ENCODE measurements at places on chromosomes 1 and 21. TPM values are rescaled to one million over a fixed set of nuclear protein-coding genes. Genes with fewer than 3 reads are reported as not detected.
A peak's percentile ranks its signal among the peaks of the same experiment; 100 is the strongest.

- peak; percentile 100 for DNase-seq
Observed at GRCh38 chr1:171141688-171142415, 43.2 kb upstream of the FMO2 start.

DNA sequence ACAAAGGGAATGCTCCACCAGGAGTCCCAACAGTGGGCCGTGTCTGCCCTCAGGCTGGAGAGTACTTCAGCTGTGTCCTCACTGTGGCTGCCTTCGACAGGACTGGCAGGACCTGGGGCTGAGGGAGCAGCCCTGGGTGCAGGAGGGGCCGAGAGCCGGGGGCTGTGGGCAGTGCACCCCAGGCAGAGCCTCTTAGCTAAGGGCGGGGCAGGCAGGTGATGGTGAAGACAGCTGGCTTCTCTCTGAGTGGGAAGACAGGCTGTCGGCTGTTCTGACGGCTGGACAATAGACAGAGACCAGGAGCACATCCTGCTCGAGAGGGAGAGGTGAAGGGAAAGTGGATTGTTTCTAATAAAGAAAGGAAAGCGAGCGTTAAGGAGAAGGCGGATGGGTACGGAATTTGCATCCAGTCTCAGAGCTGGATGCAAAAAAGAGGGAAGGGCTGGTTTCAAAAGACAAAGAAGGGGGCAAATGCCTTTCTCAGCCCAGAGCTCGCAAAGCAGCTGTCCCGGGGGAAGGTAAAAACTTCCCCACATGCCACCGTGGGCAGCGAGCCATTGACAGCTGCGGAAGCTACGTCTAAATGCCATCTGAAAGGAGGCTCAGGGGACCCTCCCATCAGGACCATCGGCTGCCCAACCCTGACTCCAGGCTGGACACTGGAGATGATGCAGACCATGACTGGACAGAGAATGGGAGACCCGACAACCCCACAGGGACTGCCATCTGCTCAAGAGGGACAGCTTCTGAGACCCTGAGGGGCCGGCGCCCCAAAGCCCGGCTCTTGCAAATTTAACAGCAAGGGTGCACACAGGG, 92.0 kb downstream of the STUM start:
- DNase-seq = no peak

GRCh38 chr1:38758820-38759219, 100.8 kb downstream of the RRAGC start:
- no peak for DNase-seq

- DNase-seq = no peak
Observed at GRCh38 chr1:19772053-19772452, 27.7 kb downstream of the TMCO4 start.

GRCh38 chr1:54018635-54019034, 649 bp upstream of the LDLRAD1 start:
- no peak for DNase-seq

- DNase-seq = no peak
Observed at GRCh38 chr1:221418346-221418745, 323.5 kb downstream of the DUSP10 start.

GRCh38 chr1:2151252-2151651, 43.3 kb downstream of the FAAP20 start:
- DNase-seq = peak; percentile 22

DNA sequence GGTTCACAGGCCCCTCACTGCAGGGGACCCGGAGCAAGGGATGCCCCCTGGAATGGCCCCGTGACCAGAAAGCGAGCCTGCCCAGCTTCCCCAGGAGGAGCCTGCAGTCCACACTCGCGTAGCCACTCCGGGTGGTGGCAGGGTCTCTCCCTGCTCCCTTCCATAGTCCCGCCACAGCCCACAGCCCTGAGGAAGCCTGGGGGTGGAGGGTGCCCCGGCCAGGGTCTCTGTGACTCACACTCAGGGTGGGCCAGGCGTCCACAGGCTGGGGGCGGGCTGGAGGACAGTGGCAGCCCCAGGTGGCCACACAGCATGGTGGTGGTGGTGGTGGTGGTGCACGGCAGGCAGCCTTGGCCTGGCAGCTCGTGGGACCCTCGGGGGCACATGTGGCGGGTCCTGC, 15.6 kb downstream of the YBEY start:
- DNase-seq = no peak

DNA sequence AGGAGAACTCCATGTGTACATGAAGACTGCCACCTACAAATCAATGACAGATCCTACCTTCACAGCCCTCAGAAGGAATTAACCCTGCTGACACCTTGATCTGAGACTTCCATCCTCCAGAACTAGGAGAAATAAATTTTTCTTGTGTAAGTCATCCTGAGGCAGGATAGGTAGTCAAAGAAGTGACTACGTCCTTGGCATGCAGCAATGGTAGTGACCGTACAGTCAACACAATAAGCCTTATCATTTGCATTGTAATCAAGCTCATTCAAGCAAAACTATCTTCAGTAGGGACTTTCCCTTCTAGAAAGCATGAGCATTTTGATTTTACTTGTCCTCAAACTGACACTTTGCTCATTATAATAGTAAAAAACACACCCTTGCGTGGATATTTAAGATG, 64.0 kb upstream of the KCNK1 start:
- no peak for DNase-seq

GRCh38 chr1:171252482-171252881, 4.2 kb downstream of the FMO1 start:
- no peak for DNase-seq

DNA sequence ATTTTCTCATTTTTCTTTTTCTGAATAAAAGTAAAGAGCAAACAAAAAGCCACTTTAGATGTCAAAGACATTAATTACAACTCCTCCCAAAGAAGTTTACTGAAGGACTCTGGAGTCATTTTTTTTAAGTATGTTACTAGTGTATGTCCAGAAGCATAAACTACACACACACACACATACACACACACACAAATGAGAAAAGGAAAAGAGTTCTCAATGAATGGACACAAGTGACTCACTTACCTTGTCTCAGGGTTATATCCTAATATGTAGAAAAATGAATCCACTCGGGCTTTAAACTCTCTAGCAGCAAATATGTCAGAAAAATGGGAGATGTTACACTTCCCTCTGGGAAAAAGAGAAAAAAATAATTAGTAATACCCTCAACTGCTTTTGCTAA, 223.1 kb downstream of the SLC45A1 start:
- DNase-seq = peak; percentile 29

- peak; percentile 5 for DNase-seq
Observed at GRCh38 chr1:71464016-71464415, 383.2 kb upstream of the ZRANB2 start.

GRCh38 chr1:8871539-8871935, 6.9 kb downstream of the ENO1 start:
- DNase-seq = no peak

DNA sequence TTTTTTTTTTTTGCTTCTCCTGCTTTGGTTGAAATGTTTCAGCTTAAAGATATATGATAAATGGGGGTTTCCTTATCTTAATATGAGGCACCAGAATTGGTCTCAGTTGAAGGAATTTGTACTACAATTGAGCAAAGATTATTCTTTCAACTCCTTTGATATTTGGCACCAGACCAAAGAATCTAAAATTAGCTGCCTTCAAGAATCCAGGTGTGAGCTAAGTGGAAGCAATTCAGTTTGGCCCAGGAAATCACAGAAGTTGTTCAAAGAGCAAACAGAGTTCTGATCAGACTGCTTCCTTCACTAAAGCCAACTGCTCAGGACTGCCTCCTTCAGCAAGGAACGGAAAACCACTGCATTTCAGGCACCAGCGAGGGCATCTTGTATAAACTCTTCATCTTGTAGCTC, 68.3 kb upstream of the BCAR3 start:
- no peak for DNase-seq

GRCh38 chr1:5566924-5567323, 425.3 kb downstream of the NPHP4 start:
- no peak for DNase-seq

DNA sequence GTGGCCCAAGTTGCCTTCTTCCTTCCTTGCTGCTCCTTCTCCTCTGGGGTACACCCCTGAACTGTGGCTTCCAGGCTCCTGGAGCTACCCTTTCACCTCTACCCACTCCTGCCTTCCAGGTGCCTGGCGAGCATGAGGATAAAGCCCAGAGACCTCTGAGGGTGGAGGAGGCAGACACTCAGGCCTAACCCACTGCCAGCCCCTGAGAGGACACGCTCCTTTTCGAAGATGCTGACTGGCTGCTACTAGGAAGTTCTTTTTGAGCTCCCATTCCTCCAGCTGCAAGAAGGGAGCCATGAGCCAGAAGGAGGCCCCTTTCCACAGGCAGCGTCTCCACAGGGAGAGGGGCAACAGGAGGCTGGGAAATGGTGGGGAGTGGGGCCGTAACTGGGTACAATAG, 15.6 kb downstream of the RHBG start:
- no peak for DNase-seq

DNA sequence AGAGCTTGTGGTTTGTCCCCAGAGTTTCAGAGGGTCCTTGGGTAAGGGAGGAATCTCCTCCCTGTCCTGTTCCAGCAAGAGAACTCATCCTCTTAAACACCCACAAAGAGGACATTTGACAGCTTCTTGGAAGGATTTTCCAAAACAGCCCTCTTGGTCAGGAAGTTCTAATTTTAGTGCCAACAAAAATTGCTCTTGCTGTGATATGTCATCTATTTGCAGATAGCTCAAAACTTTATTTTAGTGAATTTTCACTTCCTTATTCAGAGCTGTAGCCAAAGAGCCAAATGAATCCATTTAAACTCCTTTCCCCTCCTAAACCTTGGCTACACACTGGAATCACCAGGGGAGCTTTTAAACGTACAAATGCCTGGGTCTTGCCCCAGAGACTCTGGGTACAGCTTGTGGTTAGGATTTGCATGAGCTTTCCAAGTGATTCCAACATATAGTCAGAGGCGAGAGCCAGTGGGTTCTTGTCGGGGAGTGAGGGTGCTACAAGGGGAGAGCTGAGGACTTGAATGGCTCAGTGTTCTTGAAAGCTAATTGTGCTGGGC, 11.8 kb upstream of the RASSF5 start:
- DNase-seq = peak; percentile 44

DNA sequence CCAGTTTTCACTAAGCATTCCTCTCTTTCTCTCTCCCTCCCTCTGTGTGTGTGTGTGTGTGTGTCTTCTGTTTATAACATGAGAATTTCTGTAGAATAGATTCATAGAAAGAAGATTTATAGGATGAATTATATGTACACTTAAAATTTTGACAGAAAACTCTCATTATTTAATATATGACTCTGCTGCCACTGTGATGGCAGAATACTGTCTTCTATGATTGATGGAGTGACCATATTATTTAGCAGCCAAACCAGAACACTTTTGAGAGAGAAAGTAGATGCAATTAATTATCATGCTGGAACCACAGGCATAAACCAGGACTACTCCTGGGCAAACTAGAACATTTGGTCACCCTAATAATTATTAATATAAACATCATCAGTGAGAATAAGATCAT, 34.3 kb upstream of the XPR1 start:
- DNase-seq = no peak

- peak; percentile 68 for DNase-seq
Observed at GRCh38 chr1:12594966-12595756, 22.8 kb downstream of the DHRS3 start.

- DNase-seq = no peak
Observed at GRCh38 chr1:145992958-145993617, 3.3 kb downstream of the TXNIP start.

GRCh38 chr1:170807432-170807831, 127.9 kb upstream of the MROH9 start:
- peak; percentile 67 for DNase-seq

DNA sequence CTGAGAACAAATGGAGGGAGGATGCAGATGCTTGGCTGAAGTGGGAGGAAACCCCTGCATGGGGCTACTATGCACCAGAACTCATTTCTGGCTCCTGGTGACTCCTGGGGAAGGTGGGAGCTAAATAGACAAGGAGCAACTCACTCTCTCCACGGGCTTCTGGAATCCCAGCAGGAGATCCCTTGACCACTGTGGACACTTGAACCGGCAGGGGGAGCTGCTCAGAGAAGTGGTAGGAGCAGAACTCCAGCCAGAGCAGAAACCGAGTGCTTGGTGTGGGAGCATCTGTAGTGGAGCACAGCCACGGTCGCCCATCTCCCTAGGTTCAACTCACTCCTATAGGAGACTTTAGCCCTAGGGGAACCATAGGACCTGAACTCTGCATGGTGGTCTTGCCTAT, 205.6 kb upstream of the GJB5 start:
- DNase-seq = no peak

- no peak for DNase-seq
Observed at GRCh38 chr1:116451702-116452101, 78.7 kb downstream of the ATP1A1 start.

- peak; percentile 2 for DNase-seq
Observed at GRCh38 chr1:35269989-35270289, 1.4 kb downstream of the ZMYM4 start.

DNA sequence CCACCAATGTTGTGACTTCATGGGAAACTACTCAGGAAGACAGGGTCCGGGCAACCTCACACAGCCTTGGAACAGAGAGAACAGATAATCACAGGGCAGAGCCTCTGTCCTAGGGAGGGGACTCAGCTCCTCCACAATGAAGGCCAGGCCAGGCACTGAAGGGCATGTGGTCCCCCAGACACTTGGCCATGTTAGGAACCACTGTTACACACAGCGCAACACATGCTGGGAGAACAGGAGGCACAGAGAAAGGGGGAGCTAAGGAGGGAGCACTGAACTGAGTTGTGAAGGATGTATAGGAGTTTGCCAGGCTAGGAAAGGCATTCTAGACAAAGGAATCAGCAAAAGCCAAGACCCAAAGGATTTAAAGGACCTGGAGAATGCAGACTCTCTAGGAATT, 127.6 kb downstream of the DMRTB1 start:
- no peak for DNase-seq

DNA sequence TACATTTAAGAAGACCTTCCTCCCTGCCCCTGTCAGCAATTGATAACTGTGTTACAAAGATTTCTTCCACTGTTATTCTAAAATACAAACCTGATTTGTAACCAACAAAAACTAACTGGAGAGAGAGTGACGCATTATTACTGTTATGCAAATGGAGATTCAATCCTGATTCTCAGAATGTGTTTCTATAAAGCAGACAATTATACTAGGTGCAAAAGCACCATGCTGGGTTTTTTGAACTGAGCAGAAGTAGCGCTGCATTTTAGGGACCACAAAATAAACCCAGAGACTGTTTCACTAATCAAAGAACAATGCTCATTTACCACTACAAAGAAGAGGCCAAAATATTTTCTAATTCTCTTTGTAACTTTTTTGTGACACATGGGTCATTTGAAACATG, 13.6 kb upstream of the GBP6 start:
- DNase-seq = no peak

Gene DIPK1A
- total RNA-seq = 8.2 TPM

Gene TCHHL1
- total RNA-seq = not detected

Gene SYTL1
- under 0.01 TPM for total RNA-seq

Gene TMEM82
- not detected for total RNA-seq

Gene TNFSF4
- total RNA-seq = 1.3 TPM

Gene GBP5
- under 0.01 TPM for total RNA-seq

Gene CFHR5
- total RNA-seq = not detected

Gene CDK11A
- total RNA-seq = 14.2 TPM

Gene ALPL
- total RNA-seq = 1.5 TPM

Gene LCE3E
- not detected for total RNA-seq

Gene C1orf141
- not detected for total RNA-seq

Gene NTMT2
- total RNA-seq = not detected

Gene IFI16
- 134 TPM for total RNA-seq
